ENCODE measurements at places on chromosomes 5 and 9.

GRCh38 chr5:68898951-68899471 lies 194.8 kb upstream of the SLC30A5 start:
- no peak for DNase-seq

DNA sequence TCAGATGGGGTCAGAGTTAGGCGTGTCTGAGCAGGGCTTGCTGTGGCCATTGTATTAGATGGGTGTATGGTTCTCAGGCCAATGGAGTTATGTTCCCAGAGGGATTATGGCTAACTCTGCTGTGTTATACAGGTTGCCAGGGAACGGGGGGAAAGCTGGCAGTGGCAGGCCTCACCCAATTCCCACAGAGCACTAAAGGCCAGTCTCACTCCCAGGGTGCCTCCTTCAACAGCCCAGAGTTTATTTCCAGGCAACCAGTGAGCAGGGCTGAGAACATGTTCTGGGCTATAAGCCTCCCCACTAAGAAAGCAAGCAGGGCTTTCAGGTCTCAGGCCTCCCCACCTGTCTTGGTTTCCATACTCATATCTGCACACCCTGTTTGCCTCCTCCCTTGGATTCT lies 597.9 kb downstream of the ZNF608 start:
- no peak for DNase-seq

GRCh38 chr5:143874312-143874711 lies 62.4 kb downstream of the HMHB1 start:
- no peak for DNase-seq

- DNase-seq: no peak
Measured at GRCh38 chr9:7592321-7593316, 207.0 kb downstream of the DMAC1 start.

DNA sequence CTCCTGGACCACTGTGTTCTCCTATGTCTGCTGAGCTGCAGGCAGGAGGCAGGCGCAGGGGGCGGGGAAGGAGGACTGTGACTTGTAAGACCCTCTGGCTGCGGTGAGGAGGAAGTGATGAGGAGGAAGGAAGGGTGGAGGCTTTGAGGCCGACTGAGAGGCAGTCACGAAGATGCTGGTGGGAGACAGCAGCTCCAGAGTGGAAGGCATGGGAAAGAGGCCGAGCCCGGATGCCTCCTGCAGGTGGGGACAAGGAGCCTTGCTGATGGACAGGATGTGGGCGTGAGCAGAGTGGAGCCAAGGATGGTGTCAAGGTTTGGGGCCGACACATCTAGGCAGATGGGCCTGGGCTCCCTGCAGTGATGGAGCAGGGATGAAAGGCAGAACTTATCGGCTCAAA lies 74.3 kb upstream of the ICE1 start:
- no peak for DNase-seq

DNA sequence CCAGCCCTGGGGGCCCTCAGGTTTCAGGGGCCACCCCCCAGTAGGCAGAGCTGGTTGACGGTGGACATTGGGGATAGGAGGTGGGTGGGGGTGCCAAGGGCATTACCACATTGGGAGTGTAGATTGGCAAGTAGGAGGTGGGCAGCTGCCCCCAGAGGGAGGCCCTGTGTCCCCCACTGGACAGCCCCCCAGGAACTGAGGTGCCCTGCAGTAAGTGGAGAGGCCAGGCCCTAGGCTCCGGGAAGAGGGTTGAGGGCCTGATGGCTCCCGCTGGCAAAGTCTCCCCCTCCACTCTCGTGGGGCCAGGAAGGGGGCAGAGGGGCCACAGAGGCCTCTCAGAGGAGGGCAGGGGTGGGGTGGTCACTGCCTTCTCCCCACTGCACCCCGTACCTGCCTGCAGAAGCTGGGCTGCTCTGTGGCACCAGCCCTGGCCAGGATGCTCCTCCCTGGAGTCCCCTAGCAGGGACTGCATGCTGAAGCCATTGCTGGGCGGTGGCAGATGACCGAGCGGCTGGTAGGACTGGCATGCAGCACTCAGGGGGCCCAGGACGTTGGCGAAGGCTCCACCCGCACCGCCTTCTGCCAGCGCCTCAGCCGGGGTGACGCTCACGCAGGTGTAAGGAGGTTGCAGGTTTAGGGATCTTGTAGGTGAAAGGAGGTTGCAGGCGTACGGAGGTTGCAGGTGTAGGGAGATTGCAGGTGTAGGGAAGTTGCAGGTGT lies 89.6 kb upstream of the CACNA1B start:
- no peak for DNase-seq

DNA sequence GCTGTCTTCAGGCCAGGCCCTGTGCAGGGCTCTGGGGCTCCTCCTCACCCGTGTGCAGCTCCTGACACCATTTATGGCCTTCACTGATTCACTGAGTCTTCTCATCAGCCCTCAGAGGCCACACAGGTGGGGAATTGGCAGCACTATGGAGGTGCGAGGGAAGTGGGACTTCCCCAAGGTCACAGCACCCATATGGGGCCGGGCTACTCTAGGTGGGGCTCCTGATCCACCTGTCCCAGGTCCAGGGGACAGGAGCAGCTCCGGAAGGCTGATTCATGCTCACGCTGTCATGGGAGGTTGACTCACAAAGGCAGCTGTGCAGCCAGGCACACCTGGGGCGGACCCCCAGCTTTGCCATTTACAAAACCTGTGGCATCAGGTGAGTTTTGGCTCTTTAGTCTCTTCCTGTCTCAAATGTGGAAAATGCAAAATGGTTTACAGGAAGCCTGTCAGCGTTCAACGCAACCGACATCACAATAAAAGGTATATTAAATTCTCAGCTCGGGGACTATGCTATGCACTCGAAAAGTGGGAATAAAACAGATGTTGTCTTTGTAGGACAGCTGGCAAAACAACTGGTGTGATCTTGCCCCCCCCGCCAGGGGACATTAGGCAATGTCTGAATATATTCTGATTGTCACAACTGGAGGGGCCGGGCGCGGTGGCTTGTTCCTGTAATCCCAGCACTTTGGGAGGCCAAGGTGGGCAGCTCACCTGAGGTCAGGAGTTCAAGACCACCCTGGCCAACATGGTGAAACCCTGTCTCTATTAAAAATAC lies 15.0 kb downstream of the NAIF1 start:
- no peak for DNase-seq

DNA sequence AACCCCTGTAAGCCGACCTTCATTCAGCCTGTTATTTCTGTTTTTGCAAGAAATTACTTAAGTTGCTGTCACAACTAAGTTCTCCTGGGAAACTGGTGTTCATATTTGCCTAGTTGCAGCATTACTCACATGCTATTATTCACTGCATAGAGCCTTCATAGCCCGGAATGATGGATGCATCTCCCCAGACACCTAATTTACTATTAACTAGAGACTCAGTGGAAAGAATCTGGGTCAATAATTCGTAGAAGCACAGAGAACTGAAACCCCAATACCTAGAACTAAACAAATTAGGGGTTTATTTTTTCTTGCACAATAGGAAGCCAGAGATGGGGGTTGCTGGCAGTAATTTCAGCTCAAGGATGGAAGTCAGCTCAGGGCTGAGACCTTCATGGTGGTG lies 45.7 kb upstream of the FAM170A start:
- DNase-seq: no peak

DNA sequence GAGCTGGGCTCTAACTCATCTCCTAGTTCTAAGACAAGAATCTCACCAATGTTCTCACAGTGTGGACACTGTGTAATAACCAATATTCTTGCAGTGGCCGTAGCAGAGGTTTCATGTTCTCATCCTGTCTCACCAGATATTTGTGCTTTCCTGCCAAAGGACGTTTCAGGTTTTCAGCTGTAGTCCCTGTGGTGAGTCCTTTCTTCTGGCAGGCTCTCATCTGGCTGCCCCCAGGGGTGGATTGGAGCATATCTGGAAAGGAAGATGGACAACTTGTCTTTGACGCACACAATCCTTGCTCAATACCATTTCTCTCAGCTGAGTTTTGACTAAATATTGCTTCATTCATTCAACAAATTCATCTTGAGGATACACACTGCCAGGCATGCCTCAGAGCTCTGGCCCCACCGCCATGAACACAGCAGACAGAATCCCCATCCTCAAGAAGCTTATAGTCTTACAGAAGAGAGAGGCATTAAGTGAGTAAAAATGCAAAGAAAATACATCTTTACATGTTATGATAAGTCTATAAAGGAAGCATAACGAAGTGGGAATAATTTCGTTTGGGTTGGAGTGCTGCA lies 33.8 kb upstream of the NEURL1B start:
- DNase-seq: no peak

GRCh38 chr5:40233268-40233667 lies 446.4 kb upstream of the PTGER4 start:
- DNase-seq: no peak

DNA sequence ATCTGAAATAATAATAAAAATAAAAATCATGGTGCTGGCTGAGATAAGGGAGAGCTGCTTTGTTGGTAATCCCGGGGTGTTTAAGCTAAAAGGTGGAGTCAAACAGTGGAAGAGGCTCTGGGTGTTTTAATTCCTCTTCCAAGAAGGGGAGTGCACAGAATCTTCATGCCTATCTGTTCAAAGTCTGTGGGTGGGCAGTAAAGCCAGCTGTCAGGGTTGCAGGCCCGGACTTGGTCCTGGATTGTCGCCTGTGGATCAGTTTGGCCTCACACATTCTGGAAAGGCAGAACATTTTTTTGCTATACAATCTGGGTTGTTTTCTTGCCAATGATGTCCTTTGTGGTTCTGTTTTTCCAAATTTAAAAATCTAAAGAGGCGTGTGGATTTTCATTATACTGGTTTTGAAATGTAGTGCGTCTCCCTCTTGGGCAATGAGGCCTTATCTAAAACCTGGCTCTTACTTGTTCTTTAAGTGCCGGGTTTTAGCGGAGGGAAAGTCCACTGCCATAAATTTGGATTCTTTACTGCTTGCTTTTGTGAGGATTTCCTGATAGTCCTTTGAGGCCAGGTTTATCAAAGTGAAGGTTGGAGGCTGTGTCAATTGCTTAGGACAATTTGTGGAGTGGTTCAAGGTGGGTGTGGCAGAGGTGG lies 5.8 kb downstream of the ANKDD1B start:
- DNase-seq: no peak

- DNase-seq: no peak
Measured at GRCh38 chr5:166992874-166993722, 1298.3 kb upstream of the WWC1 start.
